Stimulated activated CD4-positive, alpha-beta T cell treated with anti-CD3 and anti-CD28 coated beads, Interleukin-1b, Interleukin-23, amount 100 ng/mL, for 1 hour (primary cell): ENCODE measurements at places on chromosomes 6 and 20.

DNA sequence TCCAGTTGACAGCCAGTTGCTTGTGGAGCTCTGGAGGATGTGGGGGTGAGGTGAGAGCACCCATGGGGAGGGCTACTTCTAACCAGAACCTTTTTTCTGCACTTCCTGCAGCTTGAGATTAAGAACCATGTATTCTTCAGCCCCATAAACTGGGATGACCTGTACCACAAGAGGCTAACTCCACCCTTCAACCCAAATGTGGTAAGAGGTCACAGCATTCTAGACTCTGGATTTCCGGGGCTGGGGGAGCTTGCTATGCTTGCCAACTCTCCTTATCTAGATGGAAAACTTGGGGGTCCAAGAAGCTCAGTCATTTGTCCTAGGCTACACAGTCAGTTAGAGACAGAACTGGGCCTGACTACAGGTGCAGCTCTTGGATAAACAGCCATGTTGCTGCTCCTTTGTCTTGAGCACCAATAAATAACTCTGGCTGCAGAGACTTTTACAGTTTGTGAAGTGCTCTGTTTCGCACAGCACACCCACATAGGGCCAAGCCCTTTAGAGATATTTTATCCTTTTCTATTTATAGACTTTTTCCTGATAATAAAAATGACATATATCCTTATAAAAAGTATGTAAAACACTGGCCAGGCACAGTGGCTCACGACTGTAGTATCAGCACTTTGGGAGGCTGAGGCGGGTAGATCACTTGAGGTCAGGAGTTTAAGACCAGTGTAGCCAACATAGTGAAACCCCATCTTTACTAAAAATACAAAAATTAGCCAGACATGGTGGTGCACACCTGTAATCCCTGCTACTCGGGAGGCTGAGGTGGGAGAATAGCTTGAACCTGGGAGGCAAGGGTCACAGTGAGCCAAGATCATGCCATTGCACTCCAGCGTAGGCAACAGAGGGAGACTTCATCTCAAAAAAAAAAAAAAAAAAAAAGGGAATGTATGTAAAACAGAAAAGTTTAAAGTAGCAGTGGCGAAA lies 10.6 kb upstream of the IFT52 start:
- no peak for DNase-seq

DNA sequence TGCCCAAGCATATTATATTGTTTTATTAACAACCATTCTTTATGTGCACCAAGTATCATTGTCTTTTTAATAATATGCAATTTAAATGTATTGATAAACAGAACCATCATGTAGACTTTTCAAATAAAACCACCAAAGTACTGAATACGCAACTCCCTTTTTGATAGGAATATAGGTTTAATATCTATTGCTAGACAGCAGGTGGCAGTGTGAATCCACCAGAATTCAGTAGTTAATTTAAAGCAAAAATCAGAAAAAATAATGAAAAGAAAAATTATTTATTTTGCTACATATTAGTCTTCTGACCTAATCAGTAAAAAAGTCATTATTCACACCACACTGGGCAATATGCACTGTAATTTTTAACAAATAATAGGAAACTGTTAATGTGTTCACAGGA lies 143.7 kb downstream of the KLHL32 start:
- DNase-seq = no peak

DNA sequence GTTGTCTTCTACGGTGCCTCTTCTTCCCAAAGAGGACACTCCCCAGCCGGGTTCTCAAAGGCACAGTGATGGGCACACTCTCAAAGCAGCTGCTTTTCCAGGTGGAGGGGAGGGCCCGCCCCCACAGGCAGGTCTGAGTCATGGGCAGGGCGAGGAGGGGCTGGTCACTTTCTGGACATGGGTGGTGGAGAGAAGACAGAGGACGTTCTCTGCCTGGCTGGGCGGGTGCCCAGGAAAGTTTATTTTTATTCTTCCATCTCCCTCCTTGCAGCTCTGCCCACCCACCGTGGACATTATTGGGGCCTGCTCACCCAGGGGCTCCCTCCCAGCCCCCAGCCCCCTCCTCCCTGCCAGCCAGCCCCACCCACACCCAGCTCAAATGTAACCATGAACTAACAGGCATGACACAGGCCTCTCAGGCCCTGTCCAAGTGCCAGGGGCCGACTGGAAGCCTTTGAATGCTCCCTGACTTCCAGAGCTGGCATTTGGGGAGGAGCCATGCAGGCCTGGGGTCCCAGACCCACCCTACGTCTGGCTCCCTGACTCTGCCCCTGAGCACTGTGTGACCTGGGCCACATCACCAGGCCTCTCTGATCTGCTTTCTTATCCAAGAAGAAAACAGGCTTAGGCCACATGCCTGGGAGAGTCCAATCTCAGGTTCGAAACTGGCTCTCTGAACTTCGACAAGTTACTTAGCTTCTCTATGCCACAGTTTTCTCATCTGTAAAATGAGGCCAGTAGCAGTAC lies 8.0 kb downstream of the TGM2 start:
- DNase-seq = no peak

- no peak for DNase-seq
Measured at GRCh38 chr6:43203029-43203717, 21.2 kb downstream of the CUL9 start.

DNA sequence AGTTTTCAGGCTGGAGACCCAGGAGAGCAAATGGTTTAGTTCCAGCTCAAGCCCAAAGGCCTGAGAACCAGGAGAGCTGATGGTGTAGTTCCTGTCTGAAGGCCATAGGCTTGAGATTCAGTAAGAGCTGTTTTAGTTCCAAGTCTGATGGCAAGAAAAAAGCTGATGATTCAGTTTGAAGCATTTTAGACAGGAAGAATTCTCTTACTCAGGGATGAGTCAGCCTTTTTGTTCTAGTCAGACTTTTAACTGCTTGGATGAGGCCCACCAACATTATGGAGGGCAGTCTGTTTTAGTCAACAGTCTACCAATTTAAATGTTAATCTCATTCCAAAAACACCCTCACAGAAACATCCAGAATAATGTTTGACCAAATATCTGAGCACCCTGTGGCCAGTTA lies 2.5 kb downstream of the ZSCAN26 start:
- DNase-seq = no peak

DNA sequence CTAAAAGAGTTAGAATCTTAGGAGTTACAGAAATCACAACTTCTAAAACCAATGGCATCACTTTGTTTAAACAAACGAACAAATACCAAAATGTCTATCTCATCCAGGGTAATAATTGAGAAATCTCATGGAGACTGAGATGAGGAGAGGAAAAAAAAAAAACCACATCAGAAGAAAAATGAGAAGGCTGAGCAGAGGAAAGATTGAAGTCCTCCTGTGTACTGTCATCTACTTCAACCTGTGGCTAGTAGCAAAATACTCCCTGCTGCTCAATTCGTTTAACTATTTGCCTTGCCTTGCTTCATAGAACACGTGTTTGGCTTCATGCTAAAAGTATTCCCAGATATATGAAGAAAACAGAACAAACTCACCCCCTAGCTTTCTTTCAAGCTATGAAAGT lies 143.7 kb downstream of the PDE10A start:
- DNase-seq = no peak

- DNase-seq = no peak
Measured at GRCh38 chr20:53408691-53409446, 184.8 kb downstream of the ZNF217 start.

- DNase-seq = no peak
Measured at GRCh38 chr20:982754-983153, 19.4 kb downstream of the RSPO4 start.

DNA sequence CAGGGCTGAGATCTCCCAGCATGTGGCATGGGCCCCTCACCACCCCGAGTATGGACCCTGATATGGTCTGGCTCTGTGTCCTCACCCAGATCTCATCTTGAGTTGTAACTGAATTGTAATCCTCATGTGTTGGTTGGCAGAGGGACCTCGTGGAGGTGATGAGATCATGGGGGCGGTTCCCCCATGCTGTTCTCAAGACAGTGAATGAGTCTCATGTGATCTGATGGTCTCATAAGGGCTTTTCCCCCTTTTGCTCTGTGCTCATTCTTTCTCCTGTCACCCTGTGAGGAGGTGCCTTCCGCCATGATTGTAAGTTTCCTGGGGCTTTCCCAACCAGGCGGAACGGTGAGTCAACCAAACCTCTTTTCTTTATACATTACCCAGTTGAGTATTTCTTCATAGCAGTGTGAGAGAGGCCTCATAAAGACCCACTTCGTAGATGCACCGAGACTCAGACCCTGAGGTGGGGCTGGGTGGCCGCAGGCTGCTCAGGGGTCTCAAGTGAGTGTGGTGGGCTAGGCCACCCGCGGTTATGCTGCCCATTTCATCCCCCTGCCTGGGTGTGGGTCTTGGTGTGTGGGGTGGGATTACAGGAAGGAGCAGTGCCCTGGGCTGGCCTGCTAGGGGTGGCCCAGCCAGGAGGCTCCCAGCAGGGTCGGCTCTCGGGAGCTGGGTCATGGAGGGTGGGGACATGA lies 26.2 kb upstream of the GATA5 start:
- peak; percentile 30 for DNase-seq

DNA sequence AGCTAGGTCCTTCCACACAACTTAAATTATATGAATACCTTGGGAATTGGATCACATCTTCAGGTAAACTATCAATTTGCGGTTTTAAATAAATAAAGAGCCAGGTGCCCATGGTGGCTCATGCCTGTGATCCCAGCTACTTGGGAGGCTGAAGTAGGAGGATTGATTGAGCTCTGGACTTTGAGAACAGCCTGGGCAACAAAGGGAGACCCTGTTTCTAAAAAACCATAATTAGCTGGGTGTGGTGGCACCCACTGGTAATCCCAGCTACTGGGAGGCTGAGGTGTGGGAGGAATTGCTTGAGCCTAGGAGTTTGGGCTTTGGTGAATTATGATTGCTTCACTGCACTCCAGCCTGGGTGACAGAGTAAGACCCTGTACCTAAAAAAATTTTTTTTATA lies 3.4 kb downstream of the GMNN start:
- DNase-seq = no peak

DNA sequence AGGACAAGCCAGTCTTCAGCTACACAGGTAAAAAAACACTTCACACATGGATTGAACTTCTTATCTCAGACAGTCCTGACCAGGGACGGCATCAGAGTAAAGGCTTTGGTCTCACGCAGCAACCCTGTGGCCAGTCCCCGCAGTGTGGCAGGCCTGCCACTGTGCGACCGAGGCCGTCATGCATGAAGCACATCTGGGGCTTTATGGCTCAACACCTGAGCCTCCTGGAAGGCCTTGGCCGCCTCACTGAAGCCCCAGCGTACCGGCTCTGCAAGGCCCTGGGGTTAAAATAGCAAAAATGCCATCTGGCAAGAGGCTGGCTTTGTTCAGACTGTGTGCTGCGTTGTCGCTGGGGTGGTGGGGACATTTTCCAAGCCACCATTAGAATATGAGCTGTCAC lies 32.8 kb downstream of the TBC1D7 start:
- DNase-seq = no peak

- peak; percentile 64 for DNase-seq
Measured at GRCh38 chr20:46174469-46175126, 56.5 kb downstream of the CD40 start.

DNA sequence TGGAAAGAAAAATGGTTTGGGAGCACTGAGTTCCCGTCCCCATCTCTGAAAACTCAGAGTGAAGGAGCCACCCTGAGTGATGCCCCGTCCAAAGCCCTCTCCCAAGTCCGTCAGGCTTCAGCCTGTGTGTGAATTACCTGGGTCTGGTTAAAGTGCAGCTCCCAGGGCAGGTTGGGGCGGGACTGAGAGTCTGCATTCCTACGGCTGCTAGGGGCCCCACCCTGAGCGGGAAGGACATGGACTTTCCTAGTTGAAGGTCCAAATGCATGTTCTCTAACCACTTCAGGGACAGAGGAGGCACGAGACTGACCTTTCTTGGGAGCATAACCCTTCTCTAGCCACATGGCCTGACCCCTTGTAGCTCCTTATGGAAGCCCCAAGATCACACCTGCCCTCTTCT lies 97.2 kb downstream of the SYNDIG1 start:
- no peak for DNase-seq

DNA sequence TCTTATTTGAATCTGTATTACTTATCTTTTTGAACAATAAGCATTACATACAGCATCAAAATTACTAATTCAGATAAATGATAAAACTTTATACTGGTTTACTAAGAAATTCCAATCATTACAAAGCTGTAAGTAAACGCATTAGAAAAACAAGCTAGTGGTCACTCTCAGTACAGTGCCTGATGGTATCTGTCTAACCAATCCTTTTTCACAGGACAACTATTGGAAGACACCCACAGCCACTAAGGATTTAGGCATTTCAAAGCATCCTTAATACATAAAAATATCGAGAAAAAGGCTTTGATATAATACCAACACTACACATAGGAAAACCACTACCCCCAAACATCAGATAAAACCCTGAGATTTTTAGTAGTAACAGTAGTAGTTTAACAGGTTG lies 2.6 kb downstream of the CD164 start:
- no peak for DNase-seq

DNA sequence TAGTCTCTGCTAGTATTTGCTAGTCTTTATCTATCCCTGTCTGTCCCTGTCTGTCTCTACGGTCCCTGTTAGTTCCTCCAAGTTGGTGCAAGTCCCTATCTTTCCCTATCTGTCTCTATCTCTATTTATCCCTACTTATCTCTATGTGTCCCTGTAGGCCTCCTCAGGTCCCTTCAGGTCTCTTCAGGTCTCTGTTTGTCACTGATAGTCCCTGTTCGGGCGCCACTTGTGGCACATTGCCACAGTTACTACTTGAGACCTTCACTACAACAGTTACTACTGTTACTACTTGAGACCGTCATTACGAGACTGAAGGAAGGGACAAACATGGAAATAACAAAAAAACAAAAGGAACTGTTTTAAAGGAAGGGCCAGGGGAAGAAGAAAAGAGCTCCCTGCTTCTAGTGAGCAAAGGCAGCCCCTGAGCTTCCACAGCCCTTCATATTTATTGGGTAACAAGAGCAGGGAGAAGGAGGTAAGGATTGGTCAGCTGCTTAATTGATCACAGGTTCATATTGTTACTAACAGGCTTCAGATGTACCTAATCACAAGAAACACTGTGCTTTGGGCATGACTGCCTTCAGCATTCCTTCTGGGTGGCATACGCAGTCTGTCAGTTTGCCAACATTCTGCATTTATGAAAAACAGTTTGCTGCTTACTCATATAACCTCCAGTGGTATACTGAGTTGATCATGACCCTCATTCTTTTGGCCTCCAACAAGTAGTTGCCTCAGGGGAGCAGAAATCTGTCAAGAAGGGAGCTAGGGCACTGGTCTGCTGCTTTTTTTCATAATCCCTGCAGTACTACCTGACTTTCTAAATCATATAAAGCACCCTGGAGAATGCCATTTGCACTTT lies 8.4 kb downstream of the EPB41L2 start:
- no peak for DNase-seq

DNA sequence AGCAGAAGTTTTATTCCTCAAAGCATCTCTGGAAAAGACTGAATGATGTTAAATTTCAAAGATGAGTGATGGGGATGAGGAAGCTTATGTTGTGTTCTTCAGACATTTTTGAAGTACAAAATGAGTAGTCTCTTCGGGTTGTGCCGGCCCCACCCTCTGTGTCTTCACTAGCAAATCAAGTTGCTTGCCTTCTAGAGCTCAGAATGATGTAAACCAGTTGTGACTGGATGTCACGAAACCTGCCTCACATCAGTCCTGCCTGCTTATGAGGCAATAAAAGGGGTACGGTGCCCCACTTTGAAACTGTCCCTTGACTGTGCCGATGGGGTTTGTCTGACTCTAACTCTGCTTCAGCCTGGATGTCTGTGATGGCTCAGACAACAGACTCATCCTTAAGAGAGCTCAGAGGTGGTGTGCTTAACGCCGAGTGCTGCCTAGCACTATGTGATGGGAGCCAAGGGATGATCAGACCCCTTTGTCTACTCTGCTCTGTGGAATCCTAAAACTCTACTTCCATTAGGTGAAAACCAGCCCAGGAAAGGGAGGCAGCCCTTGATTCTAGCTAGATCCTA lies 19.0 kb downstream of the TOMM34 start:
- no peak for DNase-seq

- no peak for DNase-seq
Measured at GRCh38 chr6:26124781-26125685, 37.8 kb downstream of the HFE start.
